ENCODE measurements at places on chromosomes 3 and 15.

- no peak for DNase-seq
Measured at GRCh38 chr15:45550436-45550835, 27.9 kb upstream of the SLC30A4 start.

DNA sequence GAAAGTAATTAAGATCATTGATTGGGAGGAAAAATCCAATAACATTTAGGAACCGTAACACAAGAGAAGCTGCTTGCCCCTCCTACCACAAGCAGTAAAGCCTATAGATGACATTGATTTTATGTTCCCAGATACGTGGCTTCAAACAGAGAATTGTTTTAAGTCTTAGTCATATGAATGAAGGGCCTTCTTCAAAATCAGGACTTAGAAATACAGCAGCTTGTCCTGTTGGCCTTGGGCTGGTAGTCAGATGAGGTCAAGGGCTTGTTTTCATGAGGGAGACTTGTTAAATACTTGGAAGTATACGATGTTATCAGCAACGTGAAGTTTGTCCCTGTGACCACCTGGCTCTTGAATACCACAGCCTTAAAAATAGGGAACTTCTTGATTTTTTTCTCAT lies 114.4 kb downstream of the VGLL4 start:
- no peak for DNase-seq

DNA sequence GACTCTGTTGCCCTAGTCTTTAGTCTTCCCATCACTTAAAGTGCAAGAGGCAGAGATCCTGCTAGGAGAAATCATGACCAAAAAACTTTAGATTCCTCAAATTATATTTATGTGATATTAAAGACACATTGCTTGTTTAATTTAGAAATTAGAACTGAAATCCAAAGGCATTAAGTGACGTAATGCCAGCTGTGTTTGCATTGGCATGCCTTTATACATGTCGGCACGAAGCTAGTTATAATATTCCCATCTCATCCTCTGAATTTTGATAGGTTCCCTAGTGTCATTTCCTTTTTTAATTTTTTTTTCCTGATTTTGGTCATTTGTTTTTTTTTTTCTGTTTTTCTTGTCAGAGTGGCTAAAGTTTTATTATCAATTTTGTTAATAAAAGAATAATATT lies 203.5 kb upstream of the ZBTB20 start:
- DNase-seq, result no peak

DNA sequence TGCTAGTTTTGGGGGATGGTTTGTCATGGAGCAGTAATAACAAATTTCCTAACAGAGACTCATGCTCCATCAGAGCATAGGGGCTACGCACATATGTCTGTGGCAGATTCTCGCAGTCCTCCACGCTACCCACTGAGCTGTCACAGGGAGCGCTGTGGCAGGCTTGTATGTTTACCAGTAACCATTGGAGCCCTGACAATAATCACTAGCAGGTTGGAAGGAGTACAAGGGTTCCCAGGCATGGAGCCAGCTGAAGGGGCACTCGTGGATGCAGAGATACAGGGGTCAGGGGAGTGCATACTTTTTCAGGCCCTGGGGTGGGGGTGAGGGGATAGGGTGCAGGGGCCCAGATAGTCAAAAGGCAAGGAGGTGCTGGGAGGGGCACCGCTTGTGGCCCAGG lies 7.9 kb upstream of the GP9 start:
- DNase-seq, result peak; percentile 54

DNA sequence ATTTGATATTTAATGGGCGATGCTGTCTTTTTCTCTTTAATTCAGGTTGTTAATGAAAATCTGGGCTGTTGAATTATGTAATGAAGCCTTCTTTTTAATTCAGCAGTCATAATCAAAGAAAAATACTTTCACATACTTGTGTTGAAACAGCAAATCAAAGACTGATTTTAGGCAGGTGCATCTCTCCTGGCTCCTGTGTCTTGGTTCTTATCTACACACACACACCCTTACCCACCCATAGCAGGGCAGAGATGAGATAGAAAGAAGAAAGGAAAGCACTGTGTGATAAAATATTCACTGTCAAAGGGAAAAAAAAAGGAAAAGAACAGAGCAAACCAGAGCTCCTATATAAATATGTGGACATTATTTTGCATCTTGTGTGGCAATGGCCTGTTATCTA lies 130.6 kb upstream of the CGNL1 start:
- no peak for DNase-seq

GRCh38 chr3:29240248-29240647 lies 40.6 kb upstream of the RBMS3 start:
- no peak for DNase-seq

- DNase-seq, result no peak
Measured at GRCh38 chr3:170773682-170774425, 96.1 kb downstream of the RPL22L1 start.

DNA sequence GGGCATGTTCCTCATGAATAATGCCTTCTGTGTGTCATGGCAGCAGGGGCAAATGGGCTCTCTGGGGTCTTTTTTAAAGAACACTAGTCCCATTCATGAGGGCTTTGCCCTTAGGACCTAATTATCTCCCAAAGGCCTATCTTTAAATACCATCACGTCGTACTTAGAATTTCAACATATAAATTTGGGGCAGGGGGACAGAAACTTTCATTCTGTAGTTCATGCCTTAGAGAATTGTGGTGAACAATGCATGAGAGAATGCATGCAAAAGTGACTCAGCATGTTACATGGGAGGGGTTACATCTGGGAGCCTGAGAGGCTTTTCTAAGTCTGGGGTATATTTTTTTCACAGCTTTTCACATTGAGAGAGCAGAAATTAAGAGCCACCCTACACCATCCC lies 208.5 kb upstream of the ROPN1 start:
- DNase-seq, result no peak

DNA sequence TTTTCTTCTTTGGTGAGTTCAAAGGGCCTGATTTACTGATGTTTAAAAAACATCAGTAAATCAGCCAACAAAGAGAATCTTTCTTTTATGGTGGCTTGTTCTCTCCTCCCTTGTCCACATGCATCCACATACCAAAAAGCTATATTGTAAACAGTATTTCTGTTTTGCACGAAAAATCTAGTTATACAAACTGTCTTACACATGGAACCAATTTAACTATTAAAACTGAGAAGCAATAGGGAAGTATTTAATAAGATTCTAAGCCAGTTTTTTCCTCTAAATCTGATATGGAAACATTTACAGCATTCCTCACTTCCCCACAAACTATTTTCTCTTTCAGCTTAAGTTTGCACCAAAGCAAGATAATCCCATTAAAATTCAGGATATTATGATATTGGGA lies 110.8 kb upstream of the ICE2 start:
- DNase-seq, result no peak

DNA sequence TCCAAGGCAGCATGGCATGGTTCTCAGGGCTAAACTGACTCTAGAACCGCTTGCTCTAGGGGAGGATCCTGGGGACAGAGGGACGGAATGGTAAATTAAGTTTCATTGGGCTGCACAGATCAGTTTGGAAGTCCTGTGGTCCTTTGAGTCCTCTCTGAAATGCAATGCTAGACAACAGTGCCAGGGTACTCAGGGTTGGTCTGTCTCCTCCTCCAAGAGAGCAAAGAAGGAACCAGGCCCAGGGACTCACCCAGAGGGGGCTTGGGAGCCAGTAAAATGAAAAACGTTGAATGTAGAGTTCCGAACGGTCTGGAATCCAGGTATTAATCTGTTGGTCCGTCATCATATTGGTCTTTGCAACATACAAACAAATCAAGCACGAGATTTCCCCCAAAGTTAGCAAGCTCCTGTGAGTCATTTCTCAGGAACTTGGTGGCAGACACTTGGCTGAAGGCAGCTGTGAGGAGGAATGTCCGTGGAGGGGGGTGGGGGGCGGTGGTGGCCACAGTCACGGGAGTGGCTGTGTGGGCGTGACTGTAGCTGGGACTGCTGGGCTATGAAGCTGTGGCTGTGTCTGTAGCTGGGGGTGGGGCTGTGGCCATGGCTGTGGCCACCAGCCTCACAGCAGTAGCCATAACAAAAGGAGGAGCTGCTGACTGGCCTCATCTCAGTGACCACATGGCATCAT lies 361.0 kb downstream of the SHQ1 start:
- no peak for DNase-seq

GRCh38 chr15:57288926-57289580 lies 87.3 kb upstream of the CGNL1 start:
- DNase-seq, result no peak

DNA sequence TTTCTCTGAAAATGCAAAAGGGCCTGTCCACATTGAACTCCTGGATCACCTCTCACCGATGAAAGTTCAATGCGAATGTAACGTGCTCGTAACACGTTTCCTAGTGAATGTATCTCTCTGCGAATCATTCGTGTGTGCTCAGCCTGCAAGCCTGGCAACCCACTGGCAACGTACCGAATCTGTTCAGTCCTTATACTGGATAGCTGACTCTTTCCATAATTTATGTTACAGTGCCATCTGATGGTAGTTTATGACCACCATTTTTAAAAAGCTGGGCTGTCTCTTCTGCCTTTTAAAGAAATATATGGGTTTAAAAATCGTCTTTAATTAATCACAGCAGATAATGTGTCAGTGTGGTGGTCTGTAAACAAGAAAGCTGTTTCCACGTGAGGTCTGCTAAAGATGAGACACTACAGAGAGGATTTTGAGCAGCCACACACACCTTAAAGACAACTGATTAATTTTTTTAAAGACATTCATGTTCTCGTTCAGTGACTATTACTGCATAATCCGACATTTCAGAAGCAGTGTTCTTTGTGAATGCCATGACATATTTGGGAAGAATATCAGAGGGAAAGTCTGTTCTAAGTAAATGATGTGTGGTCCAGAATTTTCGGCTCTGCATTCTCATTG lies 69.4 kb upstream of the FOXP1 start:
- DNase-seq, result peak; percentile 39

GRCh38 chr3:38984731-38985130 lies 67.0 kb downstream of the SCN11A start:
- no peak for DNase-seq

- peak; percentile 33 for DNase-seq
Measured at GRCh38 chr3:160564258-160564911, 986 bp downstream of the KPNA4 start.

DNA sequence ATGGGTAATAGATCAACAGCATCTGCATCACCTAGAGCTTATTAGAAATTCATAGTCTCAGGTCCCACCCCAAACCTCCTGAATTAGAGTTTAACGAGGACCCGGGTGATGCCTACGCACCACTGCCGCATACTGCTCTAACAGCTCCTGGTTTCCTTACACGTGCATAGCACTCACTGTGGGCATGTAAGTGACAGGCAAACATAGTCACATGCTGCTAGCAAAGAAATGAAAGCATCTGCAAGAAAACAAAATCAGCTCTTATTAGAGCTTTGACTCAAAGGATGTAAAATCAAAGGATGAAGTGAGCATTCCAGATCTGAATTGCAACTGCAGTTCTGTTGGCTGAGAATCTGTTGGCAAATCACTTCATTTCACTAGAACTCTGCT lies 19.1 kb upstream of the RIOX2 start:
- DNase-seq, result no peak

All from COR-L47 (cell line).